ENCODE measurements at places on chromosomes 3 and 15. TPM values are rescaled to one million over a fixed set of nuclear protein-coding genes. Genes with fewer than 3 reads are reported as not detected.

PGBD4 gene
- 0.91 TPM for polyA plus RNA-seq

GOLGA8T gene
- polyA plus RNA-seq: 0.07 TPM

SAMD7 gene
- not detected for polyA plus RNA-seq

MESD gene
- polyA plus RNA-seq: 18.3 TPM

C2CD4A gene
- polyA plus RNA-seq: 0.04 TPM

ST3GAL6 gene
- 95.9 TPM for polyA plus RNA-seq

LSAMP gene
- 6.5 TPM for polyA plus RNA-seq

IL17RD gene
- polyA plus RNA-seq: 2.4 TPM

IMPG2 gene
- 0.06 TPM for polyA plus RNA-seq

GOLGA8R gene
- polyA plus RNA-seq: 3.2 TPM

KLHL25 gene
- 3.3 TPM for polyA plus RNA-seq

CIB2 gene
- polyA plus RNA-seq: 5.3 TPM

PPP1R14D gene
- not detected for polyA plus RNA-seq

PLSCR5 gene
- not detected for polyA plus RNA-seq
